OCI-LY7 (cell line): ENCODE measurements at places on chromosomes 3 and 15.

GRCh38 chr3:158453865-158454264 lies 117.1 kb upstream of the MLF1 start:
- no peak for DNase-seq

DNA sequence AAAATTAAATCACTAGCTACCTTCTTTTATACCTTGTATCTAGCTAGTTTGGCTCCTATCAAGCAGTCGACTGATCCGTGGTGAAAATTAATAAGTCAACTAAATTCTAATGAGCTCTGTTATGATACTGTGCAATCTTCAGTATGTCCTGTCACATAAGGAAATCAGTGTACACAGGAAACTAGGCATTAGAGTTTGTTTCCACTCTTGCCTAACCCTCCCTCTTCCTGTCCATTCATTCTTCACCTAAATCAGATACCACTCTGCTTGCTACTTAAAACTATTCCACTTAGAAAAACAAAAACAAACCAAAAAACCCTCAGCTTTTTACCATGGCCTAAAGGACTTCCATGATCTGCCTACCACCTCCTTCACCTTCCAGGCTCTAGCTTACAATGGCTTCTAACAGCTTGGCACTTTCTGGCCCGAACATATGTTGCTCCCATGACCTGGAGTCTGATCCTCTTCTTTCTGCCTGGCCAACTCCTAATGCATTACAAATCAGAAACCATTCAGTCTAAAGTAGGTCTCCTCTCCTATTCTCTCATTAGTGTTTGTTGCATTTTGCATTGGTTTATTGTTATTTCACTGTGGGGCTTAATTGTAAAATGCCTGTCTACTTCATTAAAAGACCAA lies 7.9 kb downstream of the RFC4 start:
- DNase-seq: no peak

GRCh38 chr3:13688824-13689223 lies 139.9 kb downstream of the FBLN2 start:
- no peak for DNase-seq

GRCh38 chr15:77649610-77650009 lies 16.9 kb upstream of the LINGO1 start:
- no peak for DNase-seq

- no peak for DNase-seq
These were observed 4.4 kb upstream of the ENTPD3 start for GRCh38 chr3:40382617-40382979.

DNA sequence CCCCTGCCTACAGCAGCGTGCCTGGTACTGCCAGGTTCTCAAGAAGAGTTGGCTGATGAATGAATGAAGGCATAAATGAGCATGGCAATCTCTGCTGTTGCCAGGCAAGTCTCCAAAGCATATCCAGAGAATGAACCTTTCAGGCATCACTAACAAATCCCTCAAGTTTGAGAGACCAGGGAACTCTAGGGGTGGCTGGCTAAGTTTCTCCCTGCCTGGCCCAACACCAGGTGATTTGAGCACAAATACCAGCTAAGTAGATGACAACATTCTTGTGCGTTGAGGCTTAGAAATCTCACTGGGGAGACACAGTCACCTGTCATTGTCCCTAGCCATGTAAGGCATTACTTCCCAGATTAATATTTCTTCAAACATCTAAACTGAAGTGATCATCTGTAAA lies 81.4 kb upstream of the PTX3 start:
- DNase-seq: no peak

DNA sequence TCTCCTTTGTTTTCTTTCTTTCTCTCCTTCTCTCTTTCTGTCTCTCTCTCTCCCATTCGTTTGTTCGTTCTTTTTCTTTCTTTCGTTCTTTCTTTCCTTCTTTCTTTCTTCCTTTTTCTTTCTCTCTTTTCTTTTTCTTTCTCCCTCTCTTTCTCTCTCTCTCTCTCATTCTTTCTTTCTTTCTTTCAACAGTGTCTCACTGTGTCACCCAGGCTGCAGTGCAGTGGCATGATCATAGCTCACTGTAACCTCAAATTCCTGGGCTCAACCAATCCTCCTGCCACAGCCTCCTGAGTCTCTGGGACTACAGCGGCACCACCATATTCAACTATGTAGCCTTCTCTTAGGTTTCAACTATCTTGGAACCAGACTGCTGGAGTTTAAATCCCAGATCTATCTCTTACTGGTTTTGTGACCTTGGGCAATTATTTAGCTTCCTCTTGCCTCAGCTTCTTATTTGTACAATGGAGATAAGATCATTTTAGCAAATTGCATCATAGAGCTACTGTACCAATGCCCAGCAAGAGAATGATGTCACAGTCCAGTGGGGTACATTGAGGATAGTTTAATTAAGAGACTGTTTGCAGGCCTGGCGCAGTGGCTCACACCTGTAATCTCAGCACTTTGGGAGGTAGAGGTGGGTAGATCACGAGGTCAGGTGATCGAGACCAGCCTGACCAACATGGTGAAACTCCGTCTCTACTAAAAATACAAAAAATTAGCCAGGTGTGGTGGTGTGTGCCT lies 27.3 kb upstream of the PARL start:
- DNase-seq: no peak

DNA sequence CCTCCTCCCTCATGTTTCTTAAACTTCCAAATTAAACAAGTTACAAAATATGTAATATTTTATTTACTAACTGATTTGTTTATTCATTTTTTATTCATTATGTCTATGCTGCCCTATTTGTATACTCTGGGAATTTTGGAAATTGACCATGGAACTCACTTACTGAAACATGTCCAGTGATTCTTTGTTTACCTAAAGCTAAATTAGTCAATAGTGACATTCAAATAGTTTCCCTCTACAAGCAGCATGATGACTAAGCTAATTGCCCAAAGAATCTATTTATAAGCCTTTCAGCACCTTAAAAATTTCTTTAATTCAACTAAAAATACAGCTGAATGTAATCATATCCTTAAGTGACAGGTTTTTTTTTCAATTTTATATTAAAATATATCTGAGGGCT lies 437.7 kb downstream of the SI start:
- DNase-seq: no peak

- no peak for DNase-seq
These were observed 23.8 kb downstream of the ZNF654 start for GRCh38 chr3:88082854-88083253.

DNA sequence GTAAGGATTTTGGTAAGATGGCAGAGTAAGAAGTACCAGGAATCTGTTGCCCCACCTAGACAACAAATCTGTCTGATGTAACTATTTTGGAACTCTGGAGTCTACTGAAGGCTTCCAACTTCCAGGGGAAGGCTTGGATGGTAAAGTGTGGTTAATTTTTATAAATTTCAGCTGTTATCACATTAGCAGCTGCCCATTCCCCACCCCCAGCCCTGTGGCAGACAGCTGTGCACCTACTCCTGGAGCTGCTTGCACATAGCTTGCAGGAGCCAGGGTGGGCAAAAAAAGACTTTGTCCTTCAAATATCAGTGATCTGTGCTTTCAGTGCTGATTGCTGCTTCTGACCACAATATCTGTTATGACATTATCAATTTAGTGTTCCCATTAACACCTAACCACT lies 47.4 kb downstream of the FRMD5 start:
- DNase-seq: no peak

DNA sequence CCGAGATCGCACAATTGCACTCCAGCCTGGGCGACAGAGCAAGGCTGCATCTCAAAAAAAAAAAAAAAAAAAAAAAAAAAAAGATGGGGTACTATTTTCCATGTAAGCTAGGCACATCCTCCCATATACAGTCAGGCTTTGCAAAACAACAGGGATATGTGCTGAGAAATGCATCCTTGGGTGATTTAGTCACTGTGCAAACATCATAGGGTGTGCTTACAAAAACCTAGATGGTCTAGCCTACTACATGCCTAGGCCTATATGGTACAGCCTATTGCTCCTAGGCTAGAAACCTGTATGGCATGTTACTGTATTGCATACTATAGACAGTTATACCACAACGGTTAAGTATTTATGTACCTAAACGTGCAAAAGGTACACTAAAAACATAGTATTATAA lies 75.0 kb downstream of the TTBK2 start:
- no peak for DNase-seq
